ENCODE measurements at places on chromosomes 6 and 20.

DNA sequence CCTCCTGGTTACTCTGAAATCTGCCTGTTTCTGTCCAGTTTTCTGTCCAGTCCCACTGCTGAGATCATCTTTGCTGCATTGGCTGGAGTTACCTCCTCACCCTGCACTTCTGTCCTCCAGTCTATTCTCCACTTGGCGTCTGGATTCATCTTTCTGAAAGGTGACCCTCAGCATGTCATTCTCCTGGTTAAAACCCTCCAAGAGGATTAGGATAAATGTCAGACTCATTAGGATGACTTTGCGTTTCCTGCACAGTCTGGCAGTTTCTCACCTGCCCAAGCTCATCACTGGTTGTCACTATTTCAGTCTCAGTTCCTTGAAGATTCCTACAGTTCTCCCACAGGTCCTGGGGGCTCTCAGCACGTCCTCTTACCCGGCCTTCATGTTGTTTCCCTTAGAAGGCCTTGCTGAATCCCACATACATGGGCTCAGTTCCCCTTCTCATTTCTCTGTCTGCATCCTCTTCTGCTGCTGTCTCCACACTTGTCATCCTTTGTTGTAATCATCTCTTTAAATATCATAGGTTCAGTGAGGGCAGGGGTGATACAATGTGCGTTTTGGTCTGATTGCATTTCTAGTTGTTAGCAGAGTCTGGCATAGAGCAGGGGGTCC, 374.8 kb downstream of the QKI start:
- no peak for DNase-seq

DNA sequence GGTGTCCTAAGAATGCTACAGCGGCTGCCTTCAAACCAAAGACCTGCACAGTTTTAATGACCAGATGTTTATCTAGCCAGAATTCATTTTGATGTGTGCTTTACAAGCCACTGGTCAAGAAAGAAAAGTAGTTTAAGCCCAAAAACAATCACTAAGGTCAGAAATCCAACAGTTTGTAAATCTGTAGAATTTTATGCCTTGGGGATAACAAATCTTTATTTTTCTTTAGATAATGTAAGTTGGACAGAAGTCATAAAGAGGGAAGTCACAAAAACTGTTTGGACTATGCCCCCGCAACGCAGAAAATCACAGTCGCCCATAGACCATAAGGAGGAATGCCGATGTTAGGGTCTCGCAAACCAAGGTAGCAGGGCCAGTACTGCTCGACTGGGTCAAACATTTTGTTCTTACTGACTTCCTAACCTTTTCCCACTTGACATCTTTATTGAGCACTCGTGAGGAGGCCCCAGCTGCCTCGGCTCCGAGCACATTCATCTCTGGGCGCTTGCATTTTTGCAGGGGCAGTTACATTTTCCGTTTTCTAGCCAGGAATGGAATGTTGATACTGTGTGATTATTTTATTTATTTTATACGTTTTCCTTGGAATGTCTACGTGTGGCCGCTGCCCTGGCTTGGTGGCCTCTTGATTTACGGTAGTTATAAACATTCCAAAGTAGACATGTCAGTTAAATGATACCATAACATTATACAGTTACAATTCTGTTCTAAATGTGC, 56.7 kb upstream of the APCDD1L start:
- DNase-seq = no peak

GRCh38 chr6:148396411-148396810, 53.8 kb downstream of the SASH1 start:
- no peak for DNase-seq

- DNase-seq = peak; percentile 92
Measured at GRCh38 chr20:63071541-63072181, 64.9 kb upstream of the BHLHE23 start.

DNA sequence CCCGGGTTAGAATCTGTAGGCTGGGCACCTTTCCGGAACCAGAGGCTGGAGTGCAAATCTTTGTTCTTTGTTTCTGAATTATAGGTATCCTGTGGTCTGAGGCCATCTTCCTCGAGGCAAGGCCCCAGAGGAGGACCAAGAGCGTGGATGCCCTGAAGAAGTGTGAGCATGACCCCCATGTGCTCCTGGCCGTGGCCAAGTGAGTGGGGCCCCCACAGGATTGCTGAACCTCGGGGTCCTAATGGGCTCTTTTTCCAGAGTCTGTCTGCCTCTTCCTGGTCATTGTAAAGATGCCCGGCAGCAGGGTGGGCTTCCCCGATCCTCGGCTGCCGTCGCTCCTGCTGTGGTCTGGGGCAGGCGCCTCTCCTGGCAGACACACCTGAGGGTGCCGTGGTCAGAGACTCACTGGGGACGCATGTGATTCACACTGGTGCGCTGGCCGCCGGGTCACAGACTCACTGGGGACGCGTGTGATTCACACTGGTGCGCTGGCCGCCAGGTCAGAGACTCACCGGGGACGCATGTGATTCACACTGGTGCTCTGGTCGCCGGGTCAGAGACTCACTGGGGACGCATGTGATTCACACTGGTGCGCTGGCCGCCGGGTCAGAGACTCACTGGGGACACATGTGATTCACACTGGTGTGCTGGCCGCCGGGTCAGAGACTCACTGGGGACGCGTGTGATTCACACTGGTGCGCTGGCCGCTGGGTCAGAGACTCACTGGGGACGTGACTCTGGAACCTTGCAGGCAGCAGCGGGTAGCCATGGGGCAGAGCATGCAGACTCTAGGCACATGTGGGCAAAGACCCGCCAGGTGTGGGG, 6.5 kb upstream of the C20orf204 start:
- no peak for DNase-seq

GRCh38 chr20:47663354-47664067, 121.8 kb downstream of the SULF2 start:
- DNase-seq = peak; percentile 70

GRCh38 chr6:32983493-32983848, 15.1 kb downstream of the BRD2 start:
- DNase-seq = no peak

DNA sequence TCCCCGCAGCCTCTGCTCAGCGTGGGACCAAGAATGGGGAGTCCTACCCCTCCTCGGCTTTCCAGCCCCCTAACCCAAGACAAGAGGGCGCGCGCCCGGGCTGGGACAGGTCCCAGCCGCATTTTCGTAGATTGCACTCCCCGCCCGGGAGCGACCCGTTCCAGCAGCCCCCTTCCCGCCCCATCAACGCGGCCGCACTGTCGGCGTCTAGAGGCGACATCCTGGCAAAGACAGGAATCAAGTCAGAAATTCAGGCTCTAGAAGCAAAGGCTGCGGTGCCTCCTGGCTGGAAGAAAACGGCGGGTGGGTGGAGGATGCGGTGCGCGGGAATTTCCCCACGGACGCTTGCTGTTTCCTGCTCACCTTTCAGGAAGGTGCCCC, 957 bp downstream of the PROKR2 start:
- no peak for DNase-seq

DNA sequence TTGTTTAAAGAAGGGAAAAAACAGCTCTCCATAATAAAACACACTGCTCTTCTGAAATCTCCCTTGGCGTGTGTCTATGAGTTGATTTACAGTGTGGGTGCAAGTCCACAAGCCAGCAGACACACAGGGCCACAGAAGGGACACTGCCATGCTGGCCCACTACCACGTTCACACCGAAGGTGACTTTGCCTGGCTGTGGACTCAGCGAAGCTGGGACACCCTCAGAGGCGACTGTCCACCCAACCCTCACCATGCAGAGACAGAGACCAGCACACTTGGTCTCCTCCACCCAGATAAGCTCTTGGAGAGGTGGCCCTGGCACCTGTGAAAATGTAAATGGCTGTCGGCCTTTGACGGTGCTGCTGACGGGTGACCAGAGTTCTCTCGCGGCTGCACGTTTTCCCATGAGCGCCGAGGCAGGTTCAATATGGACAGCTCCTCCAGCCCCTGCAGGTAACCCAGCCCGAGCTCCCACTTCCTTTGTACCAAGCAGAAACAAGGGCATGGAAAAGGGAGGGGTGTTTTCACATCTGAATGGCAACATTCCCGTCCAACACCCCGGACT, 78.0 kb downstream of the YTHDF1 start:
- no peak for DNase-seq

- no peak for DNase-seq
Measured at GRCh38 chr20:22572491-22572890, 11.9 kb downstream of the FOXA2 start.

- peak; percentile 93 for DNase-seq
Measured at GRCh38 chr6:4402477-4402976, 267.2 kb upstream of the ECI2 start.

- DNase-seq = peak; percentile 9
Measured at GRCh38 chr6:80976336-80976735, 776.1 kb downstream of the TENT5A start.

GRCh38 chr20:44773070-44773829, 27.6 kb downstream of the KCNK15 start:
- no peak for DNase-seq

DNA sequence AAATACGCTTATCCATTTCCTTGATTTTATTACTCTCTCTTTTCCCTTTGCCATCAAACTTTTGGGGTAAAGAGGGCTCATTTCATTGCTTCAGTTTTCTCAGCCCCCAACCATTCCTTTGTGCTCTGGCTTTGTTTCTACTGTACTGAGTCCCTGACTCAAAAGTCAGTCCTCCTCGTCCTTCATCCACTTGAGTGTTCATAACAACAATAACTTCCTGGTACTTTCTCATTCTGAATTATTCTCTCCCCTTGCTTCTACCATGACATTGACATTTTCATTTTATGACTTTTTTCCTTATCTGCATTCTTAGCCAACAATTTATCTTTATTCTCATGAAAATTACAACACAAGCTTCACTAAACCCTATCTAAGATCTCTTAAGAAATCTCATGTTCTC, 911 bp downstream of the ENPP3 start:
- no peak for DNase-seq

DNA sequence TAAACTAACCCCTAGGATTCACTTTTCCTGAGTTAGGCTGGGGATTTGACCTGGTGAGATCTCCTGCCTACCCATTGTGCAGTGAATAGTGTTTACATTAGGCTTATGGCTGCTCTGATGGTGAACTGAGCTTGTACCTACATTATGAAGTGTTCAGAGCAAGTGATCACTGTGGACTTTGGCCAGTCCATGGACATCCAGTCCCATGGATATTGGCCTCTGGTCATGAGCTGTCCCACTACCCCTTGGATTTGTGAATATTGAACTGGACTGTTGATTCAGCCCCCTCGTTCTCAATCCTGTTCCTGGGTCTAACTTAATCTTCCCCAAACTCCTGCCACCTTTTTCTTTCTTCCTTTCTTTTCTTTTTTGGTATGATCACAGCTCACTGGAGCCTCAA, 13.8 kb downstream of the ASIP start:
- no peak for DNase-seq

DNA sequence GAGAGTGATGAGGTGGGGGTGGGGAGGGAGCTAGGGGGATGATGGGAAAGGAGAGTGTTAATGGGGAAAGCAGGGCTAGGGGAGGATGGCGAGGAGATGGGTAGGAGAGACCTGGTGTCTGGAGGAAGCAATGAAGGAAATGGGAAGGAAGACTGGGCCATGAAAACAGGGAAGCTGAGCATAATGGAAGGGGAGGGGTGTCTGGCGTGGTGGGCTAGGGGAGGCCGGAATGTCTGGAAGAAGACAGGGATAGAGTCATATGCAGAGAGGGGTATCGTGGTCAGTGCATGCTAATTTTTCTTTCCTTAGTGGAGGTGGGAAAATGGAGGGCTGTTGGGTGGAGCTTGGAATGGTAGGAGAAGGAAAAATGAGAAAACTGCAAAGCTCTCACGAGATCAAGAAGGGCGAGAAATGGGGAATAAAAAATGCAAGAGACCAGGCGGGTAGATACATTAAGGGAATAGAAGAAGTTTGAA, 423 bp downstream of the KLHDC3 start:
- peak; percentile 81 for DNase-seq

- DNase-seq = peak; percentile 92
Measured at GRCh38 chr6:149129371-149130077, 188.0 kb upstream of the TAB2 start.

- DNase-seq = peak; percentile 81
Measured at GRCh38 chr6:31952140-31952805, 6.4 kb downstream of the CFB start.

DNA sequence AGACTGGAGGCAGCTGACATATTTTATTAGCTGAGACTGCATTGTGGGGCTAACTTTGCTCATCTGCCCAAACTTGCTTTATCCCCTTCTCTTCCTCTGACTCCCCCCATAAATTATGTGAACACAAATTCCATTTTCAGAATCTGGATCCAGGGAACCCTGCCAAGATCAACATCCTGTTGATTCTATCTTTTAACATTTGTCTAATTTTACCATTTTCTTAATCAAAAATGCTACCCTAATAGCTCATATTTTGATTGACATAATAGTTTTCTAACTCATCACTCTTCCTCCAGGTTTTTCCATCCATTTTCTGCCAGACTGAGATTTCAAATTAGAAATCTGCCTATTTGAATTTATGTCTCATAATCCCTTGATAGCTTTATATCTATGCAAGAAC, 184.7 kb upstream of the PRSS16 start:
- DNase-seq = no peak

- no peak for DNase-seq
Measured at GRCh38 chr6:36598326-36598725, 4.2 kb downstream of the SRSF3 start.

GRCh38 chr20:61558726-61559125, 306.7 kb downstream of the CDH4 start:
- peak; percentile 54 for DNase-seq

DNA sequence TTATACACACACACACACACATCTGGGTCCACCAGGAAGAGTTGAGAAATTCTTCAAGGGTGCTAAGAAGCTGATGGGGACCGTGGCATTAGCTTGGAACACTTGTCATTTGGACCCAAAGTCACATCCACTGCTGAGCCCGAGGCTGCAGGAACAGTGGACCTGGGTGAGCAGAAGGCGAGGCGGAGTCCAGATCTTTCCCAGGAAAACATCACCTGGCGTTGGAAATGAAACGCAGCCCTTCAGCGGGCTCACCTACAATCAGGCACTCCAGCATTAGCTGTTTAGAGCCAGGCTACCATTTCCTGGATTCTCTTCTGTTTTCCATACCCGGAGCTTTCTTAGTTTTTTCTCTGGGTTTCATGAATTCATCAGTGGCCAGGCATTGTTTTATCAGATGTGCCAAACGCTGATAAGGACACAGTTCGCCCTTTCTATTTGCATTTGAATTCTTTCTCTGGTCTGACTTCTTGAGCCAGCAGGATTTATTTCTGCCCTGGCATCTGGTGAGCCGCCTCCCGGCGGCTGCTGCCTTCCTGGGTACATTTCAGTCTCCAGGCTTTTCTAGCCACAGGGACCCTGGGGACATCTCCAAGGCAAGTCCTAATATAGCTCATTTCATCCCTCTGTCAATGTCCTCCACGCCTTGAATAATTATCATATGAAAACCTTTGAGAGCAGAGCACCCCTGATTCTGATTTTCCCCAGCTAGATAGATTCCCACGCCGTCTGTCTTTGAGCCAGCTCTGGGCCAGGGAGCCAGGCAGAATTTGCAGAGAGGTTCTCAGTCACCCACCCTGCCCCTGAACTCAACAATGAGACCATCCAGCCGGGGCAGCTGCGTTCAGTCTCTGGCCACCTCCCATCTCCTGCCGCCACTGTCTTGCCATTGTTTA, 170.9 kb downstream of the TTLL2 start:
- DNase-seq = no peak

DNA sequence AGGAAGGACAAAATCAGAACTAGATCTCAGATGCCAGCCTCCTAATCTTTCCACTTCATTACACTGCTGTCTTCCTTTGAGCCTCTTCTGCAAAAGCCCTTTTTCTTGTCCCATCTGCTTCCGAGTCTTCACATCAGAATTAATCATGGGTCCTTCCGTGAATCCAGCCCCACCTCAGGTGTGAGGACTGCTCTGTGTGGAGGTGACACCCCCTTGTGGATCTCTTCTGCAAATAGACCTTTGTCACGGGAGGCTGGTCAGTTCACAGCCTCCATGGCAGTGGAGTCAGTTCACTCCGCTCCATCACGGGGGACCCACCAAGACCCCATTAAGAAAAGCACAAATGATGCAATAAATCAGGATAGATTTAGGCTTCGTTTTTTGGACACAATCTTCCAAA, 171.1 kb downstream of the ADAT2 start:
- DNase-seq = peak; percentile 62

All from GM23248 (cell line).